ENCODE measurements at places on chromosomes 7 and 10.

- no peak for DNase-seq
These were observed 240.4 kb downstream of the ABCA13 start for GRCh38 chr7:48411619-48412018.

- DNase-seq = no peak
These were observed 71.8 kb upstream of the RPA3 start for GRCh38 chr7:7790041-7790741.

GRCh38 chr10:51485668-51486067, 213.7 kb downstream of the CSTF2T start:
- DNase-seq = no peak

- no peak for DNase-seq
These were observed 39.9 kb upstream of the CC2D2B start for GRCh38 chr10:95867866-95868265.

DNA sequence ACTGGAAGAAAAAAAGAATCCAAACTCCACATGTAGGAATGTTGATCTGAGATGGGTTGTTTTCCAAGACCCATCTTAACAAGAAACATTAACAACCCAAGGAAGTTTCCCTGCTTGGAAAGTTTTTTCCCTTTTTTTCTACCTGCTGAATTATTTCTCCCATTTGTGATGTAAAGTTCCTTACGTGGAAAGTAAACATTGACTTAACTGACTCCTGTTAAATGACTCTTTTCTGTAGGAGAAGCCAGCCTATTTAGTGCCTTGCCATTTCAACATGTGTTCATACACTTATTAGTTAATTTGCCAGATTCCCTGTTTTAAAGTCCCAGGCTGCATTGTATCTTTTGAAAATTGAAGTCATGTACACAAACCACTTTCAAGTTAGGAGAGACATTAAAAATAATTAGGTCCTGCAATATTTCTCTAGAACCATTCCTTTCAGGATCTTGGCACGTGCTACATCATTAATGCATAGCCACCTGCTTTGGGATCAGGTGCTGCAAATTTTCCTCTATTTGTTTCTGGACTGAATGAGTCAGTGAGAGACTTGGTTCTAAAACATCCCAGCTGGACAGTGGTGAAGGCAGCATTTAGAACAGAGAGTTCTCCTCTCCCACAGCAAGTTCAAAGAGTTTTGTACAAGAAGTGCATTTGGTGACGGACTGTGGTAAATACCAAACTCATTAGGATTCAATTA, 698.5 kb downstream of the SUGCT start:
- no peak for DNase-seq

DNA sequence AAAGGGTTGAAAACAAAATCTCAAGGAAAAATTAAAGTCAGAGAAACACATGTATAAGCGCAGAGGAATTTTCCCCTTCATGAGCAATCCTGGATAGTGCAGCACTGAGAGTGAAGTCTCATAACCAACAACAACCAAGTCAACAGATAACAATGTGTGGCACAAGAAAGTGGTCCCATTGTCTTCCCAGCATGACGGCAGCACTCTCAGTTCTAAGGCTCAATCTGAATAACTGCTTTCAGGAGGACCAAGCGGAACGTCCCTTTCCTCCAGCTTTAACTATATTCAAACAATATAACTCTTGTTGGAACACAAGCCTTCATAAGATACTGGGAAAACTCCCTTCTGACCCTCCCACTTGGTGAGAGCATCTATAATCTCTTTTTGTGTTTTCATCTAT, 137.9 kb downstream of the RAPGEF5 start:
- no peak for DNase-seq

DNA sequence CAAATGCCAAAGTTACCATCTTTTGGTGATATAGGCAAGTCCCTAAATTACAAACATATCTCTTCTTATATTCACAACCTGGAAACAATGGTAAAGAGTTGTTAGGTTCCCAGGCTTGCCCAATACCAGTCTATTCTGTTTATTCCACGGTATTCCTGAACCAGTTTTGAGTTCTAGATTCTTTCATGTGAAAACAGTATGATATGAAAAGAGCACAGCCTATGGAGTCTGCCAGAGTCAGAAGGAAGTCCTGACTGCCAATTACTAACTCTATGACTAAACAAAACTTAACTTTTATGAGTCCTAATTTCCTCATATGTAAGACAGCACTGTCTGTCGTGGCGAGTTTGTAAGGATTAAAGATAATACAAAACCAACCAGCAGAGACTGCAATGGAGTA, 5.6 kb downstream of the ABI1 start:
- DNase-seq = no peak

GRCh38 chr10:31112961-31113360, 81.3 kb upstream of the ZNF438 start:
- DNase-seq = no peak

- peak; percentile 38 for DNase-seq
These were observed 822 bp downstream of the ZNF800 start for GRCh38 chr7:127391591-127392181.

DNA sequence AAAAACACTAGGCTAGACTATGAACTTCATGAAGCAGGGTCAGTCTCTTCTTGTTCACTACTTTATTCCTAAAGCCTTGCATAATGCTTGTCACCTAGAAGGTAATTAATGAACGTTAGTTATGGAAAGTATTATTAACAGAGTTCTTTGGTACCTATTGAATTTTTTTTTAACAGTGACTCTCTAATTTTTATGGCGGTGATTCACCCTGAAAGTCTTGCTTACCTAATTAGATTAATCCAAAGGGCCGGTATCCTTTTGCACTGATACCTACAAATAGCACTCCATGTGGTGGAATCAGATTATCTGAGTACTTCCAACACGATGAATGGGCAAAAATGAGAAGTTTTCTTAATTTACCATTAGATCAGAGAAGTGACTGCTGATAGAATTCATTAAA, 31.7 kb downstream of the STAM start:
- DNase-seq = no peak

DNA sequence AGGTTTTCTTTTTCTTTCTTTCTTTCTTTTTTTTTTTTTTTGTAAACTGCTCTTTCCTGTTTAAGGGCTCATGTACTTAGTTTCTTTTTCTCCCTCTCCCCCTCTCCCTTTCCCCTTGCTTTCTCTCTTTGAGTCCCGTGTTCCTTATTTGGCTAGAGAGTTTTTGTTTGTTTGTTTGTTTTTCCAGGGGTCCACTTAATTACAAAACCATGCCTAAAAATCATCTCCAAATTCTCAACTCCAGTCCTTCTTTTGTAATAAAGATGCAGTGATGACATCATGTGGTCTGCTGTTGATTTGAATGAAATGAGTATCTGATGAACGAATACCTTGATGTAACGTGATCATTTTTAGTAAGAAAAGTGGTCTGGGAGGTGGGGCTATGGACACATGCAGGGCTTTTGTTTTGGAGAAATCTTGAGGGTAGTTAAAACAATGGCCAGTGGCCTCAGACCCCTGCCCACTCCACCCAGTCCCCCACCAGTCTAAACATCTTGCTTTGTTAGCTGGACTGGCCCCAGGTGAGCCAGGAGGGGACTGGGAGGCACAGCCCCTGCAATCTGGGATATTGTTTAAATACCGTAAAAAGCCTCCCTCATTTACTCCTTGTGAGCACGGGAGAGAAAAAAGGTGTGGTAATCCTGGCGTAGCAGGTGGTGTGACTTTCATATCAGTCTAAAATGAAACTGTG, 165.7 kb downstream of the LRMDA start:
- no peak for DNase-seq

GRCh38 chr10:16741540-16741939, 75.7 kb downstream of the RSU1 start:
- DNase-seq = no peak

DNA sequence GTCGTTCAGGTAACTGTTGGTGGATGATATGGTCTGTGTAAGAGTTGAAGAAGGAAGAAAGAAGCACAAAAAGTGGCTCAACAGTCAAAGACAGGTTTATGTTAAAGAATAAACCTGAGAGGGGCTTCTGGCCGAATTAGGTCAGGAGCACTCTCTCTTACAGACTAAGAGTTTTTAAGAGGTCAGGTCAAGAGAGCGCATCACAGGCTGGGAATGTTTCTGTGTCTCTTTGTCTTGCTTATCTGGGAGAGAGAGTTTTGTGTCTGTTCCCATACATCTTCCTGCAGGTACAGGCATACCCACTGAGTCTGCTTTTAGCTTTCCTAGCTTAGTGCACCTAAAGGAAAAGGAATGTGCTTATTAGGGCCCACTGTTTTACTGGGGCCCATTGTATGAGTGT, 22.2 kb upstream of the PRPF18 start:
- no peak for DNase-seq

DNA sequence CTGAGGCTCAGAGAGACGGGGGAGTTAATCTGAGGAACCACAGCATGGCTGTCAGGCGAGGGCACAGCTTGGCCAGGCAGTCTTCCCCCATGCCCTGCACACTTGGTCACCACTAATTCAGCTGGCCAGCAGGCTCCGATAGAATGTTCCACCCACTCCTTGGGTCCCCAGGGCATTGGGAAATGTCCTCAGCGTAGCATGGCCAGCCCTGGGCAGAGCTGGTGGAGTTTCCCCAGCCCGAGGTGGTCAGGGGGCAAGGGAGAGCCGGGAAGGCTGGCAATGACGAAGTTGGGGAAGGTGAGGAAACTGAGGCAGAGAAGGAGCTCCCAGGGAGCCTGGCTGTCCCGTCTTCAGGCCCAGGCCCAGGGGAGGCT, 12.1 kb upstream of the GRIFIN start:
- DNase-seq = no peak

DNA sequence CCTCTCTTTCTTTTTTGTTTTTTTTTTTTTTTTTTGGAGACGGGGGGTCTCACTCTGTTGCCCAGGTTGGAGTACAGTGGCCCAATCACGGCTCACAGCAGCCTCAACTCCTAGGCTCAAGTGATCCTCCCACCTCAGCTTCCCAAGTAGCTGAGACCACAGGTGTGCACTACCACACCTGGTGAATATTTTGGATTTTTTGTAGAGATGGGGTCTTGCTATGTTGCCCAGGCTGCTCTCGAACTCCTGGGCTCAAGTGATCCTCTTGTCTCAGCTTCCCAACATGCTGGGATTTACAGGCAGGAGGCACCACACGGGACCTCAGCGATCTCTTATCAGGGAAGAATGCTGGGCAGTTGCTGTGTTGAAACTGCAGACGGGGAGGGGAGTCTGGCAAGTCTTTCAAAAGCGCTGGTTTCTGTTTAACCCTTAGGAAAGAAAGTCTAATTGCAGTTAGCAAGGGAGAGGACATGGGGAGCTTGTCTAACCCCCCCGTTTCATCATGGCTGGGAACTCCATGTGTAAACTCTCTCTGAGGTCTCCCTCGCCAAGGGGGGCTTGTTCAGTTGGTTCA, 39.6 kb upstream of the LMTK2 start:
- no peak for DNase-seq

DNA sequence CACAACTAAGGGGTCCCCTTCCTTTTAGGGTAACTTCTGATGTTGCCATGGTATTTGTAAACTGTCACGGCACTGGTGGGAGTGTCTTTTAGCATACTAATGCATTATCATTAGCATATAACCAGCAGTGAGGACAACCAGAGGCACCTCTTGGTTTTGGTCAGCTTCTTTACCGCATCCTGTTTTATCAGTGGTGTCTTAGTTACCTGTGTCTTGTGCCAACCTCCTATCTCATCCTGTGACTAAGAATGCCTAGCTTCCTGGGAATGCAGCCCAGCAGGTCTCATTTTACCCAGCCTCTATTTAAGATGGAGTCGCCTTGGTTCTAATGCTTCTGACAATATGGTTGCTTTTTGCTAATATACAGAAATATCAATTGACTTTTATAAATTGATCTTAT, 54.9 kb downstream of the AHCYL2 start:
- DNase-seq = no peak

DNA sequence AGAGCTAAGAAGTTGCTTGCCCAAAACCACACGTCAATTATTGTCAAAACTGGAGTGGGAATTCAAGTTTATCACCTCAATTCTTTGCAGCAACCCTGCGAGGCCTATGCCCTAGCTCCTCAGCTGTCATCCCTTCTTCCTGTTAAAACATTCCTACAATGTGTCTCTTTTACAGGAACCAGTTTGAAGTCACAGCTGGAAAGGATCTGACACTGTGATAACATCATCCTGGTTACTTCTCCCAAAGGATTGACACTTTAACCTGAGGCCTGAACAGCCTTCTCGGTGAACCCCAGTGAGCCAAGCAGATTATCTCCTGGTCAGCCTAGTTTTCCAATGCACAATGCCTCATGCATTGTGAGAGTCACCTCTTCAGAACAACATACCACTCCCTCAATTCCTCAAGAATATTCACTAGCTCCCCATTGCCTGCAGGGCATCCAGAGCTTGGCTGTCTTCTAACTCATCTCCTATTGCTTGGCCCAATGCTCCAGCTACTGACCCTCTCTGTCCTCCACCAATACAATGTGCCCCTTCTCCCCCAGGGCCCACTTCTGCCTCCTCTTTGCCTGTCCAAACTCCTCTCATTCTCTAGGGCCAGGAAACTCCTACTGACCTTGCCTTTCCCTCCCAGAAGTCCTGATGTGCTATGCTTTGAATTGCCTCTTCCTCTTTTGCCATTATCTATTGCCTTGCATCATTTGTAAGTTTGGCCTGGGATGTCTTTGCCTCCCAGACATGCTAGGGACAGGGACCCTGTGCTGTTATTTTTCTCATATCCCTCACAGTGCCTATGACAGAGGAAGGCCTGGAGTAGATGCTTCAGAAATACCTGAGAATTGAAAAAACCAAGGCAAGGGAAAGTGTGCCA, 10.4 kb upstream of the DLG5 start:
- no peak for DNase-seq

DNA sequence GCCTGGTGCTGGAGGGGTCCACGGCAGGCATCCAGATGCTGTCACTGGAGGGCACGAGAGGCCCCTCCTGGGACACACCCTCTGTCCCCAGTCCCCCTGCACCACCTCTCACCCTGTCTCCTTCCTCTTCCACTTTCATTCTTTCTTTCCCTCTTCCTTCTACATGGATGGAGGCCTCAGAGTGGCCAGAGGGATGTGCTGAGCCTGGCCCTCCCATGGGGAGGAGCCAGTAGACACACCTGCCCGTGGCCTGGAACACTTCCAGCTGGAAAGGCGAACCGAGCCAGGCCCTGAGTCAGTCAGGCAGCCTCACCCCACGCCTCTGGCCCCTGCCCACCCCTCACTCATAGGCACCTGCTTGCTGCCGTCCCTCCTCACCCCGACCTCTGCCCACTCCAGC, 55.9 kb upstream of the MXI1 start:
- DNase-seq = no peak

DNA sequence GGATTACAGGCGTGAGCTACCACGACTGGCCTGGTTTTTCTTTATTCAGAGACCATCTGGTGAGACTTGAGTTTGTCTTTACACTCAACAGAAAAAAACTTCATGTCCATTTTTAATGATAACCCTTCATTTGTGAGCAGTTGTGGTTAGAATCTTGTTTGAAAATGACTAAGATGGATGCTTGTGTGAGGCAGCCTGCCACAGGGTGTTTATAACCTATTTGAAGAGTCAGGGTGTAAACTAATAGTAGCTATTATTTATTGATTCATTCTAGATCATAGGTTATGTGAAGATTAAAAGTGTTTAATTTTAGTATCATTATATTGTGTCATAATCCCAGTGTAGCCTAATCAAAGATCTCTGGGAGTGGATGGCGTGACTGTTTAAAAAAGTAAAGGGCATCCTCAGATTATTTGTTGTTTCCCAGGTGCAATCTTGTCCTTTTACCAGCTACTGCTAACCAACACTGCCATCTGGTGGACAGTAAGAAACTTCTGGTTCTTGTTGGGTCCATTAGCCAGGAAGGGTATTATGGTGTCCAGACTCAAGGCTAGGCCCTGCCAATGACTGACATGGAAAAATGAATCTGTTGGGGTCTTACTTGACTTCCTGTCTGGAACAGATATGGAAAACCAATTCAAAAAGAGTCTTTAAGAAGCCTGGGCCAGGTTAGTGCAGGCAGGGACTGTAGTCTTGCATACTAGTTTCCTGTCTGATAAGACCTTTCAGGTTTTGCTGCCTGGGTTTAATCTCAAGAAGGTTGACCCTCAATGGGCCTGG, 24.9 kb downstream of the NRBF2 start:
- no peak for DNase-seq
